Activated naive CD4-positive, alpha-beta T cell treated with anti-CD3 and anti-CD28 coated beads, Interleukin-2, amount 50 U/mL, for 72 hours (primary cell): ENCODE measurements at places on chromosomes 2 and 18. TPM values are rescaled to one million over a fixed set of nuclear protein-coding genes. Genes with fewer than 3 reads are reported as not detected.

GRCh38 chr18:37712776-37713175, 147.2 kb upstream of the CELF4 start:
- DNase-seq: no peak

DNA sequence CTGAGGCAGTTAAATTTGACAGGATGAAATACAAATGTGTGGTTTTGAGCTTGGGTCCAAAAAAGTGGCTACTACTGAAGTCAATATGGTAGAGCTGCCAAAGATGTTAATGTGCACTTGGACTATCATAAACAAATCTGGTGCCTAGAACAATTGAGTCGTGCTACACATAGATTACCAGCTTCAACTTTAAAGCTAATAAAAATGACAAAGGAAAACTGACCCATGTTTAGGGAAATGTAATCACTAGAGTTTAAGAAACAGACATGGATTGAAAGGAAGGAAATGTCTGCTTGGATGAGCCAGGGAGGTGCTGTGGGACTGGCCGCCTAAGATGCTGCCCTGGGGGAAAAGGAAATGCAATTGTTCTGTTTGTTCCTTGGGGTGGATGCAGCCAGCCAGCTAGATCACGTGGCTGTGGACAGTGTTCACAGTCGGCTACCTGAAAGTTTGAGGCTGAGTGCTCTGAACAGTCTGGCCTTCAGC, 36.6 kb downstream of the CYB5A start:
- DNase-seq: no peak

- no peak for DNase-seq
These were observed 26.0 kb downstream of the SATB2 start for GRCh38 chr2:199431746-199432213.

KIAA2012 gene
- not detected for total RNA-seq

BMP10 gene
- total RNA-seq: not detected

PARD3B gene
- 0.09 TPM for total RNA-seq

SKOR2 gene
- total RNA-seq: not detected
